ENCODE measurements at places on chromosomes 4 and X.

- DNase-seq = no peak
Observed at GRCh38 chrX:67724359-67725110, 180.7 kb downstream of the AR start.

DNA sequence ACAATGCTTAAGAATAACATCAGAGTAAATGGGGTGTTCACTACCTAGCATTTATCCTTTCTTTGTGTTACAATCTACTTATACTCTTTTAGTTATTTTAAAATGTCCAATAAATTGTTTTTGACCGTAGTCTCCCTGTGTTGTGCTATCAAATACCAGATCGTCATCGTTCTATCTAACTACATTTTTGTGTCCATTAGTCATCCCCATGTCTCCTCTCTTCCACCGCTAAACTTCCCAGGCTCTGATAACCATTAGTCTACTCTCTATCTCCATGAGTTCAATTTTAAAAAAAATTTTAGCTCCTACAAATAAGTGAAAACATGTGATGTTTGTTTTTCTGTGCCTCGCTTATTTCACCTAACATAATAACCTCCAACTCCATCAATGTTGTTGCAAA lies 381.9 kb downstream of the PRDM5 start:
- no peak for DNase-seq

DNA sequence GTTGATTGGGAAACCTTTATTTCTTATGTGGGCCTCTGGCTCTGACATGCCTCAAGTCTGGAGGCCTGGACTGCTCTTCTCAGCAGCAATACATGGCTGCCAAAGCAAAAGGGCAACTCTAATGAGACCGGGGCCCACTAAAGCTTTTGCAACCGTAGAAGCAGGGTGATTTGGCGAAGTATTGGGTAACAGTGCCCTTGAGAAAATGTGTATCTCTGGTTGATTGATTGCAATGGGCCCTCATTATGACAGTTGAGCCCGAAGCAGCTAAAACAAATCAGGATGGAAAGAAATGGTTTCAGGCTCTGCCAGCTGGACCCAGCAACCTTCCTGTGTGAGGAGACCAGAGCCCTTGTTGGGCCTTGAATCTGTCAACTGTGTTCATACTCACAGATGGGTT lies 73.4 kb downstream of the CLCN4 start:
- no peak for DNase-seq

GRCh38 chr4:53793096-53793495 lies 201.8 kb upstream of the LNX1 start:
- no peak for DNase-seq

GRCh38 chr4:169084954-169085353 lies 74.9 kb upstream of the CBR4 start:
- no peak for DNase-seq

- no peak for DNase-seq
Observed at GRCh38 chr4:103482893-103483292, 236.9 kb downstream of the TACR3 start.

DNA sequence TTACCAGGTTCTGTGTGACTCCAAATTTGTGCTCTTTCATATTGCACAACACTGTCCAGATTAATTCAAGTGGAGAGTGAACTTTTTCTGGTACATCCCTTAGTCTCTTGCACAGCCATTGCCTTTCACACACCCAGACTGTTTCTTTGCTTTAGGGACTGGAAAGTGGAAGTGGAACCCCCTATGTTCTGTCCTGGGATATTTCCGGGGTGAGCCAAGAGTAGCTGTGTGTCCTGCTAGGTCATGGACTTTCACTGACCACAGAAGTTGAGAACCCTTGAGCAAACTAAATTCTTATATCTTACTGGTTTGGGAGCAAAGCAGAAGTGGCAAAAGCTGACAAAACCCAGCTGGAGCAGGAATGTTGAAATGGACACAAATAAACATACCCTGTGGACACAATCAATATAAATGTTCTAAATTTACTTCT lies 10.3 kb upstream of the VSIG4 start:
- DNase-seq = no peak

DNA sequence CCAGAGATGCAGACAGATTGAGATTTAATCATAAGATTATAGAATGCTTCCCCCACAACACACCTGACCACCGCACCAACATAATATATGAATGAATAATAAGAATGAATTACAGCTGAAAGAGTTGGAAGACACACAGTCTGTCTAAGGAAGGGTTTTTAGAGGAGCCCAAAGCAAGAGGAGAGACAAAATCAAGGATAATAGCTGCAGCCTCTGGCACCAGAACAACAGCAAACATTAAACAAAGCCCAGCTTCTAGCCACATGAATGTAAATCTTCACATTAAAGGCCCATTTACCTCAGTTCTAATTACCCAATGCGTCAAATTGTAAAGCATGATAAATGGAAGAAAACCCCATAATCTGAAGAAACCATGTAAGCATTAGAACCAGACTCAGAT lies 133.9 kb downstream of the SPCS3 start:
- no peak for DNase-seq

GRCh38 chrX:7996414-7996813 lies 69.2 kb upstream of the PNPLA4 start:
- peak; percentile 34 for DNase-seq

GRCh38 chr4:143538979-143539669 lies 25.6 kb downstream of the SMARCA5 start:
- DNase-seq = peak; percentile 18

All from CD4-positive, alpha-beta T cell treated with Interferon alpha-2 for 1 hour (primary cell).